Naive B cell (primary cell): ENCODE measurements at places on chromosomes 1 and 21. TPM values are rescaled to one million over a fixed set of nuclear protein-coding genes. Genes with fewer than 3 reads are reported as not detected.

Gene VHLL
- polyA plus RNA-seq: not detected

Gene RPF1
- 54.8 TPM for polyA plus RNA-seq

Gene CRP
- polyA plus RNA-seq: not detected

DNA sequence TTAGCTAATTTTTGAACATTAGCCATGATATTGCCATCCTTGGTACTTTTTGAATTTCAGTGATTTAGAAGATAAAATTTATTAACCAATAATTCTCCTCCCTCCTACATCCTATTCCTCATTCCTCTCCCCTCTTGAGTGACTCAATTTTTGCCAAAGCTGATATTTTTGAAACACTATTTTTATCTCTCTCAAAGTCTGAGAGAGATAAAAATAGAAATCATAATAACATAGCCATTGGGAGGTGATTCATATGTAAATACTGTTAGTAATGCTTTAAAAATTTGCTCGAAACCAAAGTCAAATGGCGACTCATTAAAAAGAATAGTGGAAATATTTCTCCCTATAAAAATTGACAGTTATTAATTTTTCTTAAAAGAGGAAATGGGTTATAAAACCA lies 97.4 kb downstream of the PATJ start:
- H3K4me1 ChIP-seq: no peaks in the 10 kb centered on the region
- no peak for DNase-seq
- H3K4me3 ChIP-seq: no peak overlapping the region
- H3K27ac ChIP-seq: no peak overlapping the region

- no peak for DNase-seq
- no peak overlapping the region for H3K27ac ChIP-seq
- no peak overlapping the region for H3K4me3 ChIP-seq
Observed at GRCh38 chr1:59173721-59174120, 123.2 kb upstream of the FGGY start.

GRCh38 chr1:8905582-8906191 lies 27.2 kb upstream of the ENO1 start:
- peaks cover 8% of the 10 kb centered on the region for H3K36me3 ChIP-seq
- H3K27me3 ChIP-seq: no peaks in the 10 kb centered on the region
- no peak overlapping the region for H3K4me3 ChIP-seq
- H3K4me1 ChIP-seq: no peaks in the 10 kb centered on the region
